Caco-2 (cell line): ENCODE measurements at places on chromosomes 6 and 20. TPM values are rescaled to one million over a fixed set of nuclear protein-coding genes. Genes with fewer than 3 reads are reported as not detected.
A peak's percentile ranks its signal among the peaks of the same experiment; 100 is the strongest.

The EYS gene
- not detected in 2 replicates for total RNA-seq

GRCh38 chr6:69867639-69867976, 1.3 kb downstream of the COL19A1 start:
- no peak overlapping the region for H3K27ac ChIP-seq
- H3K27me3 ChIP-seq = no peaks in the 10 kb centered on the region
- peak overlapping the region; percentile 53 for H3K4me3 ChIP-seq
- no peaks in the 10 kb centered on the region for H3K36me3 ChIP-seq
- DNase-seq = no peak

DNA sequence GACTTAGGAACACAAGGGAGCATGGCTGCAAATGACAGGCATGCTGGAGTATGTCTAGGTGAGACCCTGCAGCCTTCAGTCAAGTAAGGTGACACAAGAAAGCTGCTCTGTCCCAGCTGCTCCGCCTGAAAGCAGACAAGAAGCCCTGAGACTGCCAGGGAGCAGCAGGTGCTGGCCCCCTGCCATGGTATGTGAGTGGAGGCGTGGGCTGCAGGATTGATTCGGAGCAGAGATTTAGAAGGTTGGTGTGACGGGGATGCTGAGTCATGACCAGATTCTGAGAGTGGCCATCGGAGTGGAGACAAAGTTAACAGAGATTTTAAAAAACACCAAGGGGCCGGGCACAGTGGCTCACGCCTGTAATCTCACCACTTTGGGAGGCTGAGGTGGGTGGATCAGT, 17.8 kb downstream of the LRP11 start:
- peaks cover 30% of the 10 kb centered on the region for H3K4me1 ChIP-seq
- no peak overlapping the region for H3K27ac ChIP-seq
- no peak for DNase-seq
- H3K4me3 ChIP-seq = no peak overlapping the region
- no peaks in the 10 kb centered on the region for H3K36me3 ChIP-seq

- no peak overlapping the region for H3K27ac ChIP-seq
- DNase-seq = no peak
- no peak overlapping the region for H3K4me3 ChIP-seq
- H3K27me3 ChIP-seq = no peaks in the 10 kb centered on the region
These were observed 528.2 kb upstream of the MARCKS start for GRCh38 chr6:113328886-113329381.

DNA sequence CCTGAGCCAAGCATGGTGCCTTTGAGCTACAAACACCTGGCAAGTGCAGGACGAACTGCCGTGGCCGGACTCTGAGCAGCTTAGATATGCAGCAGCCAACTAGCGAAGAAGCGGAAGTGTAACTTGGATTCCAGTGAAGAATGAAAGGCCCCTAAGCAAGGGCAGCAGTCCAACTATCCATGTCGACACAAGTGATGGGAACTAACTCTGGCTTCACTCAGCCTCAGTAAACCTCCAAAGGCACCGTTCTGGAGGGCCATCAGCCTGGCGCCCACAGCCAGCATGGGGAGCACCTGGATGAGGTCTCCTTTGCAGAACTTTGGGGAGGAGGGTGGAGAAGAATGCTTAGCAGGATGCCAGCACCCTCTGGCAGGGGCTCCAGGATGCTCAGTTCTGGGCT, 78.4 kb upstream of the MLN start:
- H3K4me3 ChIP-seq = no peak overlapping the region
- H3K36me3 ChIP-seq = no peaks in the 10 kb centered on the region
- H3K27me3 ChIP-seq = no peaks in the 10 kb centered on the region
- H3K27ac ChIP-seq = no peak overlapping the region
- no peak for DNase-seq

- no peaks in the 10 kb centered on the region for H3K27me3 ChIP-seq
- H3K27ac ChIP-seq = no peak overlapping the region
- no peaks in the 10 kb centered on the region for H3K4me1 ChIP-seq
- no peak for DNase-seq
- no peak overlapping the region for H3K4me3 ChIP-seq
- no peaks in the 10 kb centered on the region for H3K36me3 ChIP-seq
These were observed 21.7 kb downstream of the ECI2 start for GRCh38 chr6:4113649-4114048.
